NCI-H524 treated with DMSO at 0.1 percent for 48 hours (cell line): ENCODE measurements at places on chromosomes 12 and 14.

GRCh38 chr14:69696633-69697557 lies 70.0 kb upstream of the SRSF5 start:
- DNase-seq, result no peak

- no peak for DNase-seq
Measured at GRCh38 chr12:25189656-25190055, 5.3 kb downstream of the DNAI7 start.

- no peak for DNase-seq
Measured at GRCh38 chr14:75041613-75042012, 9.7 kb downstream of the MLH3 start.

DNA sequence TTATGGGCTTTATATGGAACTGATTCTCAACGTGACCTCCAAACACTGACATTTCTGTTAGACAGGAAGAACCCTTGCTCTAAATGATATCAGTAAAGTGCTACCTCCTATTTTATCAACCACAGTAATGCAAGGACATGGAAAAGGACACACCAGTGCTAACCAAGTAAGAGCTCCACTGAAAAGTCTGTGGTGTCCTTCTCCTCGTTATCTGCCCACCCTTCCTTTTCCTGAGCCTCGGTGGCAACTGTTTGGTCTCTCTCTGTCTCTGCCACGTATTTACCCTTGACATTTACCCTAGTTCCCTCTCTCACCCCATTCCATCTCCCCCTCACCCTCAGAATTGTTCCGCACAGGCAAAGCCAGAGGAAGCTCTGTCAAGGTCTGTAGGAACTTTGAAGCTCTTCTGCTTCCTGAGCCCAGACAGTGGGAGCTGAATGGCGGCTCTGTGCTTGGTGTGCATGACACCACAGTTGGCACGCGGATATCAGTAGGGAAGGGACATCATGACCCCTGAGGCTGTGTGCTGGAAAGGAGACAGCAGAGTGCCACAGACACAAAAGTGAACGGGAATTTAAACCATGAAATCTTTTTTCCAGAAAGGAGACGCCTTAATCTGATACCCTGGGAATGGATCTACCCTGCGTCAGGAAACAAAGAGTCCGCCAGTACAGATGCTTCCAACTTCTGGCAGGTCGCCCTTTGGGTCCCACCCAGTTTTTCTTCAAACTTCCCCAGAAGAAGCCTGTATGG lies 50.8 kb downstream of the NTN4 start:
- no peak for DNase-seq

- DNase-seq, result no peak
Measured at GRCh38 chr12:11929714-11930113, 141.0 kb upstream of the BCL2L14 start.

DNA sequence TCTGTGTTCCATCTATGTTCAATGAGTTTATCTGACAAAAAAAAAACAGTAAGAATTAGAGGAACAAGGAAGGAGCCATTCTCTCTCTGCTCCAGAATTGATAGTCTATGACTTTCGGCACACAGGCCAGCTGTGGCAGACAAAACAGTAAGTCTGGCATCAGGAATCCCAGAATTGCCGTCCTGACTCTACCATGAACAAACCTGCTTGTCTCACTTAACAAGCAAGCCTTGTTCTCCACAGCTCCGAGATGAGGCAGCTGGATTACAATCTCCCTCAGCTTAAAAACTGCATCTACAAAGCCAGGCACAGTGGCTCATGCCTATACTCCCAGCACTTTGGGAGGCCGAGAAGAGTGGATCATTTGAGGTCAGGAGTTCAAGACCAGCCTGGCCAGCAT lies 153.6 kb upstream of the TMCC3 start:
- DNase-seq, result no peak

GRCh38 chr14:33150666-33151428 lies 212.2 kb downstream of the NPAS3 start:
- DNase-seq, result no peak

GRCh38 chr12:67758521-67758920 lies 110.0 kb downstream of the DYRK2 start:
- no peak for DNase-seq

DNA sequence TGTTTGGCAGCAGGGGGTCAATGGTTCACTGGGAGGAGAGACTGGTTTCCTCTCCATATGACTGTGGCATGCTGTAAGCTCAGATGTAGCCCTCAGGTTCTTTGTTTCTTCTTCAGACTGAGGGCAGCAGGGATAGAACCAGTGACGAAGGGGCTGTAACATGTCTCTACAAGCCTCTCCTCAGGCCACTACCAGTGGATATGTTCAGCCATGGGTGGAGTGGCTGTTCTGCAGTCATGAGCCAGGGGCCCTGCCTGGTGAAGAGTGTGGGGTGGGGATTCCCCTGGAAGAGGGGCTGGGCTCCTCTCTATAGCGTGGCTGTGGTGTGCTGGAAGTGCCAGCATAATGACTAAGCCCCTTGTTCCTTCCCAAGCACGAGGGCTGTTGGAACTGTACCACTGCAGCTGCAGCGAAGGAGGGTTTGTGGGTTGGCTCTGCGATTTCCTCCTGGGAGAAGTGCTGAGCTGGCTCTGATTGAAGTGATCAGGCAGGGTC lies 55.8 kb downstream of the CMAS start:
- no peak for DNase-seq

DNA sequence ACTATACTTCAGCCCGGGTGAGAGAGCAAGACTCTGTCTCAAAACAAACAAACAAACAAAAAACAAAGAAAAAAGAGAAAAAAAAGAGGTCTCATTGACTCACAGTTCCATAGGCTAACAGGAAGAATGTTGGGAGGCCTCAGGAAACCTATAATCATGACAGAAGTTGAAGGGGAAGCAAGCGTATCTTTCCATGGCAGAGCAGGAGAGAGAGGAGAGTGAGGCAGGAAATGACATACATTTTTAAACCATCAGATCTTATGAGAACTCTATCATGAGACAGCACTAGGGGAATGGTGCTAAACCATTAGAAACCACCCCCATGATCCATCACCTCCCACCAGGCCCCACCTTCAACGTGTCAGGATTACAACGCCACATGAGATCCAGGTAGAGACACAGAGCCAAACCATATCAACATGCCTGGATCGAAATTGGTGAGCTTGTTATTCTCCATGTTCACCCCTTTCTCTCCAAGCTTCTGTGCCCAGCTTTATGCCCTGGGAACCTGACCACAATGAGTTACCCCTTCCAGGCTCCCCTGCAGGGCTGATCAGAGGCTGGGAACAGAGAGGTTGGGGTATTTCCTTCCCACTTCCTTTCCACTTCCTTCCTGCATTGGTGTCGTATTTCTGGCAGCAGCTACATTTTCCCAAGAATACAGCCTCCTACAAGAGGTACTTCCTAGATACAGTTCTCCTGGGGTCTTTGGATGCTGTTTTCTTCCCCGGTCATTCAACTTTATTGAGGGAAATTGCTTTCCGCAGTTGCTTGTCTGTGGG lies 219.3 kb upstream of the FLRT2 start:
- DNase-seq, result no peak
